ENCODE measurements at places on chromosomes 2 and 18.

GRCh38 chr2:195763866-195764265 lies 106.8 kb downstream of the SLC39A10 start:
- H3K27me3 ChIP-seq: no peaks in the 10 kb centered on the region
- H3K4me1 ChIP-seq: no peaks in the 10 kb centered on the region
- no peak for DNase-seq
- no peak overlapping the region for H3K27ac ChIP-seq

DNA sequence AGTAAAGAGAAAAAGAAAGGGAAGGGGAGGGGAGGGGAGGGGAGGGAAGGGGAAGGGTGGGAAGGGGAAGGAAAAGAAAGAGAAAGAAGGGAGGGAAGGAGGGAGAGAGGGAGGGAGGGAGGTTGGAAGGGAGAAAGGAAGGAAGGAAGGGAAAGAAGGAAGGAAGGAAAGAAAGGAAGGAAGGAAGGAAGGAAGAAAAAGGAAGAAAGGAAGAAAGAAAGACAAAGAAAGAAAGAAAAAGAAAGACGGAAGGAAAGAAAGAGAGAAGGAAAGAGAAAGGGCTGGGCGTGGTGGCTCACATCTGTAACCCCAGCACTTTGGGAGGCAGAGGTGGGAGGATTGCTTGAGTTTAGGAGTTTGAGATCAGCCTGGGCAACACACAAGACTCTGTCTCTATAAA lies 24.6 kb upstream of the CCNYL1 start:
- no peaks in the 10 kb centered on the region for H3K36me3 ChIP-seq
- peaks cover 13% of the 10 kb centered on the region for H3K4me1 ChIP-seq
- DNase-seq: no peak
- H3K4me3 ChIP-seq: no peak overlapping the region
- no peak overlapping the region for H3K27ac ChIP-seq

DNA sequence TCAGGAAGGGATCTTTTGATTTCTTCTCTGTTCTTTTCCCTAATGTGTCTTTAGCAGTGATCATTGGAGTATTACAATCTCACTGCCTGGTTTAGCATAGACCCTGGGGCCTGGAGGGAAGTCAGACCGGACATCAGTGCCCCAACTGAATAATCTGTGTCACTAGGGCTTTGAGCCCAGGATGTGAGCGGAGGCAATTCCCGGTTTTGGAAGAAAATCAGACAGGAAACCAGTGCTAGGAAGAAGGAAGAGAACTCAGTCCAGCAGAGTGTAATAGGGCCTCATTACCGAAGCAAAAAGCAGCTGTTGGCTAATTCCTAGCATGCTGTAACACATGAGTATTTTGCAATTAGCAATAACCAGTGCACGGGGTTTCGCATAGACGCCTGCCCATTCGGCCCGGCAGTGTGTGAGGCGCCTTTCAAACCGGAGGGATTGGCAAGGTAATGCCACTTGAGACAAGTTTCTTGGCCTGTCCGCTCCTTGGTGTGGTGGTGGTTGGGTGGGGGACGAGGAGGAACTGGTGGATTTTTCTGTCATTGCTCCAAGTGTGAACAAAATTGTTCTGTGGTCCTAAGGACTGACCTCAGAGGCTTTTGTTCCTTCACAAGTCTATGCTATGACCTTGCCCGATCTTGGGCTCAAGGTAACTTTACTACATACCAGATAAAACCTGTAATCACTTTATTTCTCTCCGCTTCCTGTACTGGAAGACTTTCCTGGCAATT lies 2.8 kb downstream of the FOSL2 start:
- H3K27me3 ChIP-seq: no peaks in the 10 kb centered on the region
- peak overlapping the region; percentile 97 for H3K4me3 ChIP-seq
- peak overlapping the region; percentile 97 for H3K27ac ChIP-seq
- DNase-seq: peak; percentile 75

- no peak for DNase-seq
- H3K27me3 ChIP-seq: no peaks in the 10 kb centered on the region
- no peak overlapping the region for H3K27ac ChIP-seq
- H3K4me1 ChIP-seq: no peaks in the 10 kb centered on the region
- H3K36me3 ChIP-seq: no peaks in the 10 kb centered on the region
Measured at GRCh38 chr18:39942702-39943101, 2012.3 kb upstream of the PIK3C3 start.

GRCh38 chr18:28178720-28179119 lies 1.8 kb upstream of the CDH2 start:
- H3K27me3 ChIP-seq: peaks cover 53% of the 10 kb centered on the region
- H3K36me3 ChIP-seq: no peaks in the 10 kb centered on the region
- H3K27ac ChIP-seq: no peak overlapping the region
- peaks cover 7% of the 10 kb centered on the region for H3K4me1 ChIP-seq
- DNase-seq: no peak

DNA sequence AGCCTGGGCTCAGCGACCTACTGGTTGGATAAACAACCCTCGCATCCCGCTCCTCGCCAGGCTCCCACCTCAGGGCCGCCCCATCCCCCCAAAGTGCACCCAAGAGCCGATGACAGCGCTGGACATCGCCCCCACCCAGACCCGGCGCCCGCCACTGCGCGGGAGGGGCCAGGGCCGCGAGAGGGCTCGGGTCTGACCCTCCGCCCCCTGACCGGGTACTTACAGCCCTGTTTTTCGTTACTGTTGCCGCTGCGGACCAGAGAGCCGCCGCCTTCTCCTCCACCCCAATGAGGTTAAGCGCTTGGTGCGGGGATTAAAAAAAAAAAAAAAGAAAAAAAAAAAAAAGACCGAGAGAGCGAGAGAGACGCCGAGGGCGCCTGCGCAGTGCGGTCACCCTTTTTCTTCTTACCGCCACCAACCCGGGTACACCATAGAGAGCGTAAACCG lies at the start of gene CLASP1:
Gene CLASP1, minus strand, starts transcription at position 314 of the 447 bp plus-strand sequence. CDS start 43,567 bp downstream, outside the sequence.
- H3K27me3 ChIP-seq: no peaks in the 10 kb centered on the region
- no peaks in the 10 kb centered on the region for H3K36me3 ChIP-seq
- no peak for DNase-seq

- no peak overlapping the region for H3K27ac ChIP-seq
- no peaks in the 10 kb centered on the region for H3K27me3 ChIP-seq
- no peak for DNase-seq
- H3K36me3 ChIP-seq: no peaks in the 10 kb centered on the region
- H3K4me1 ChIP-seq: no peaks in the 10 kb centered on the region
Measured at GRCh38 chr2:207354462-207354861, 175.3 kb upstream of the CREB1 start.

GRCh38 chr18:79102886-79103285 lies 33.7 kb downstream of the ATP9B start:
- H3K4me1 ChIP-seq: no peaks in the 10 kb centered on the region
- no peak for DNase-seq
- no peak overlapping the region for H3K4me3 ChIP-seq
- no peaks in the 10 kb centered on the region for H3K27me3 ChIP-seq
- H3K36me3 ChIP-seq: peaks cover 3% of the 10 kb centered on the region

GRCh38 chr2:229952256-229952835 lies 30.0 kb downstream of the FBXO36 start:
- no peak overlapping the region for H3K27ac ChIP-seq
- H3K36me3 ChIP-seq: no peaks in the 10 kb centered on the region
- H3K4me1 ChIP-seq: no peaks in the 10 kb centered on the region

GRCh38 chr2:26670931-26671460 lies 21.5 kb upstream of the KCNK3 start:
- no peak for DNase-seq
- no peaks in the 10 kb centered on the region for H3K27me3 ChIP-seq
- no peak overlapping the region for H3K4me3 ChIP-seq
- H3K4me1 ChIP-seq: no peaks in the 10 kb centered on the region

- no peak overlapping the region for H3K4me3 ChIP-seq
- no peaks in the 10 kb centered on the region for H3K27me3 ChIP-seq
- no peaks in the 10 kb centered on the region for H3K4me1 ChIP-seq
- H3K27ac ChIP-seq: no peak overlapping the region
- DNase-seq: no peak
Measured at GRCh38 chr2:112915300-112916144, 4.6 kb downstream of the IL37 start.

GRCh38 chr2:38602136-38602731 lies 494 bp downstream of the HNRNPLL start:
- no peaks in the 10 kb centered on the region for H3K36me3 ChIP-seq
- no peak for DNase-seq
- peaks cover 42% of the 10 kb centered on the region for H3K4me1 ChIP-seq
- H3K27me3 ChIP-seq: no peaks in the 10 kb centered on the region
- peak overlapping the region; percentile 87 for H3K4me3 ChIP-seq

DNA sequence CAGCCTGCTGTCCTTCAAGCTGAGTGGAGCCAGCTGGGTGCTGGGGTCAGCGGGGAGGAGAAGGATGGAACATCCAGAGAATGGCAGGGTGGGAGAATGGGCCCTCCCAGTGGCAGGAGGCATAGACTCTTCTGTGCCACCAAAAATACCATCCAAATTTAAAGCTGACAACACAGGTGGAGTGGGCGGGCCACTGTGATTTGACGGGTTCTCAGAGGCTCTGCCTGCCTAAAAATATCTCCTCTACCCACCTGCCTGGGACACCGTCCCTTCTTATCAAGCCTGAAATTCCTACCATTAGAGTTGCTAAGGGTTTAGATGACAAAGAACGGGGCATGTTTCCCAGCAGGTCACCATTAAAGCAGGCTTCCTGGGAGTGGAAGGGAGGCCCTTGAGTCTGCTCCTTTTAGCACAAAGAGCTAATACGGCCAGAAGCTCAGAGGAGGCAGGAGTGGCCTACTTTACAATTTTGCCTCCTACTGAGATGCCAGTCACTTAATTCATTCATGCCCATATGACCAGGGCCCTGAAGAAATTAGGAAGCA lies 19.8 kb upstream of the MARCHF4 start:
- H3K27ac ChIP-seq: no peak overlapping the region
- H3K4me3 ChIP-seq: no peak overlapping the region
- H3K27me3 ChIP-seq: no peaks in the 10 kb centered on the region
- peaks cover 32% of the 10 kb centered on the region for H3K4me1 ChIP-seq
- DNase-seq: no peak
- no peaks in the 10 kb centered on the region for H3K36me3 ChIP-seq

DNA sequence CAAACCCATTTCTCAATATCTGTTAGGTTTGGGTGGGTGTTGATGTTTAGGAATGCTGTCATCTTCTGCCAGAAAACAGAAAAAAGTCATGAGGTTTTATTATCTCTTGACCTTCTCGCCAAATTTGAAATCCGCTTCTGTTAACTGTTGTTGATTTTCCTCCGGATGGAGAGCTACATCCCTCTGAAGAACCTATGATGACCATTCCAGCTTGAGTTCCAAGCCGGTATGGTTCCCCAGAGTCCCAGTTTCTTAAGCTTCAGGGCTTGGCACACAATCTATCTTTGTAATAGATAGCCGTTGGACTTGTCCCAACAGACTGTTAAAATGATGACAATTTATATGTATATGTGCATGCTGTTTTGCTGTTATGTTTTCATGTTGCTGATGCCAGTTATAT lies 1201.0 kb downstream of the LRP1B start:
- H3K27me3 ChIP-seq: no peaks in the 10 kb centered on the region
- H3K4me1 ChIP-seq: no peaks in the 10 kb centered on the region
- no peak overlapping the region for H3K4me3 ChIP-seq

DNA sequence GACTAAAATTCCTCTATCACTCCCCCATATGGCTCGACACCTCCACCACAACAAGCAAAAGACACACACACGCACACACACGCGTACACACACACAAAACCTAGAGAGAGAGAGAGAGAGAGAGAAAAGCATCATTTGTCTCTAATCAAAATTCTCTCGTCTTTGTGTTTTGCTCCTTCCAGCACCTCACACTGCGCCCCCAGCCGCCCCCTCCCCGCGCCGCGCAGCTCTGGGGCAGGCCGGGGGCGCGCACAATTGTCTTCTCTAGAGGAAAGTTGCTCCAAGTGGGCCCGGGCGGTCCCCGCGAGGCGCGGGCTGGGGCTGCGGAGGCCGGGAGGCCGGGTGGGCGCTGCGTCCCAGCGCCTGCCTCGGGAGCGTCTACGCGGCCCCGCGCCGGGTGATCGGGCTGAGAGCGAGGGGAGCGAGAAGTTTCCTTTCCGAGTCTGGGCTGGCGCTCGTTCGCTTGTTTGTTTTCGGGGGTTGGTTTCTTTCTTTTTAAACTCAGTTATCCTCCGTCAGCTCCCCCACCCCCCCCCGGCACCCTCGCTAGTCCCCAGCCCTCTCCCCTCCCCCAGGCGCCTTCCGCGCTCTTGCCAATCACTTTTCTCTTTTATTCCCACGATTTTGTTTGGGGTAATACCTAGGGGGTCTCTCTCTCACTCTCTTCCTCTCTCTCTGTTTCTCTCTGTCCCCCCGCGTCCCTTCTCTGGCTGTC lies 4.1 kb downstream of the ZEB2 start:
- H3K4me1 ChIP-seq: peaks cover 34% of the 10 kb centered on the region
- DNase-seq: no peak
- peaks cover 51% of the 10 kb centered on the region for H3K36me3 ChIP-seq
- peak overlapping the region; percentile 95 for H3K27ac ChIP-seq

- H3K27me3 ChIP-seq: no peaks in the 10 kb centered on the region
- peaks cover 45% of the 10 kb centered on the region for H3K4me1 ChIP-seq
- no peak overlapping the region for H3K27ac ChIP-seq
- no peaks in the 10 kb centered on the region for H3K36me3 ChIP-seq
- DNase-seq: no peak
Measured at GRCh38 chr2:96393989-96394761, 58.6 kb downstream of the NCAPH start.

- DNase-seq: peak; percentile 34
- no peak overlapping the region for H3K27ac ChIP-seq
- no peaks in the 10 kb centered on the region for H3K27me3 ChIP-seq
Measured at GRCh38 chr2:236552581-236553363, 16.9 kb upstream of the ACKR3 start.

DNA sequence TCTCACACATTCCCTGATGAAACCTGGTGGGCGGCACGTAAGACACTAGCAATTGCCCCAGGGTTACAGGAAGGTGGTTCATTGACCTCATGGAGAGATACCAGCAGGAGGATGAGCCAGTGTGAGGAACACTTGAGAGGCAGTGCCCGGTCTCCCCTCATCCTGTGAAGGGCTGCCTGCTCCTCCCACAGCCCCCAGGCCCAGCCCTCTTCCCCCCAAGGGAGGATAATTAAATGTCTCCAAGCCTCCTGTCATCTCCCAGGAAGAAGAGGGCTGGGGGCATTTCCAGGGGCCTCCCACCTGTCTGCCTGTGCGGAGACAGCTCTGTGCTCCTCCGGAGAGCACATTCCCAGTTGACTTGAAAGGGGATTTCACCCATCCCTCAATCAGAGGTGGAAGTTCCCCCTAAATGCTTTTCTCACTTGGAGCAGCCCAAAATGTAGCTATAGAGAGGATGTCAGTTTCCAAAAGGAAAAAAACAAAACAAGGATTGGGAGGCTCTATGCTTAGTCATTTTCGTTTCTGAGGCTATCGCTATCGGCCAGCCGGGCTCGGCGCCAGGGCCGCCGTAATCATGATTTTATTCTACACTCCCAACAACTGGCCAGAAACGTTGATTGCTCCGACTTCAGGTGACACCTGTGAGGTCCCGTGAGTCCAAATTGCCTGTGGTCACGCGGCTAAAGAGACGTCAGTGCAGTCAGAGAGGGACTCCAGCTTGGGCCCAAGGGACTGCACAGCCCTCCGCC lies 7.1 kb downstream of the KCNF1 start:
- H3K27ac ChIP-seq: no peak overlapping the region
- no peak overlapping the region for H3K4me3 ChIP-seq
- no peaks in the 10 kb centered on the region for H3K4me1 ChIP-seq
- H3K27me3 ChIP-seq: no peaks in the 10 kb centered on the region

DNA sequence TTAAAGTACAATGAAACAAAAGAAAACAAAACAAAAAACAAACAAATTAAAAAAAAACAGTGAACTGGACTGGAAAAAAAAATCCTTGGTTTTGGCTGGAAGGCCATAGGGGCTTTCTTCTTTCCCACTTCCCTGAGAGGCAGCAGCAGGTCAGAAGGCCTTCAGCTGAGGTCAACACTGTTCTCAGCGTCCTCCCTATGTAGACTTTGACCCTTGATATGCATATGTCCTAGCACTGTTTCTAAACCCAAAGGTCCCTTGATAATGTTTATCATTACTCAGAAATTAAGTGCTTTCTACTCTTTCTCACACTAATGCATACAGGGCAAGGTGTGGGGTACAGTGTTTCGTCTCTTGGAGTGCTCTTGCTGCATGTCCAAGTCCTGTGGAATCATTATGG lies 75.6 kb upstream of the WDSUB1 start:
- peaks cover 31% of the 10 kb centered on the region for H3K36me3 ChIP-seq
- H3K27me3 ChIP-seq: no peaks in the 10 kb centered on the region
- H3K4me1 ChIP-seq: peaks cover 9% of the 10 kb centered on the region
